CD14-positive monocyte (primary cell): ENCODE measurements at places on chromosomes 2 and 18. TPM values are rescaled to one million over a fixed set of nuclear protein-coding genes. Genes with fewer than 3 reads are reported as not detected.

DNA sequence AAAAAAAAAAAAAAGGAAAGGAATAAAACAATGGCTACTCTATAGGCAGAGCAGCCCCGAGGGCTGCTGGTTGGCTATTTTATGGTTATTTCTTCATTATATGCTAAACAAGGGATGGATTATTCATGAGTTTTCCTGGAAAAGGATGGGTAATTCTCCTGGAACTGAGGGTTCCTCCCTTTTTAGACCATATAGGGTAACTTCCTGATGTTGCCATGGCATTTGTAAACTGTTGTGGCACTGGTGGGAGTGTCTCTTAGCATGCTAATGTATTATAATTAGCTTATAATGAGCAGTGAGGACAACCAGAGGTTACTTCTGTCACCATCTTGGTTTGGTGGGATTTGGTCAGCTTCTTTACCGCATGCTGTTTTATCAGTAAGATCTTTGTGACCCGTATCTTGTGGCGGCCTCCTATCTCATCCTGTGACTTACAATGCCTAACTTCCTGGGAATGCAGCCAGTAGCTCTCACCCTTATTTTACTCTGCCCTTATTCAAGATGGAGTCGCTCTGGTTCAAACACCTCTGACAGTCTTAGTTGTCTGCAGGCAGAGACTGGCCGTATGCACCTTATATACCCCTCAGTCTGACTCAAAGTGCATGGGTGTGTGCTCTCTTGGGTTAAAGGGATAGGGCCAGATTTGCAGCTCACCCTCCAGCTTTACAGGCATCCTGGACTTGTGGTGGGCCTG is 57.7 kb downstream of the HAUS1 start:
- H3K4me3 ChIP-seq: no peak overlapping the region
- DNase-seq: no peak
- H3K4me1 ChIP-seq: no peaks in the 10 kb centered on the region
- H3K36me3 ChIP-seq: no peaks in the 10 kb centered on the region
- no peak overlapping the region for H3K27ac ChIP-seq
- no peaks in the 10 kb centered on the region for H3K27me3 ChIP-seq

- DNase-seq: no peak
- H3K4me3 ChIP-seq: no peak overlapping the region
- H3K36me3 ChIP-seq: peaks cover 6% of the 10 kb centered on the region
- H3K27ac ChIP-seq: no peak overlapping the region
Measured at GRCh38 chr2:128309280-128310093, 9.2 kb downstream of the HS6ST1 start.

GRCh38 chr2:235910067-235910466 is 258.1 kb downstream of the GBX2 start:
- H3K4me3 ChIP-seq: no peak overlapping the region
- no peaks in the 10 kb centered on the region for H3K27me3 ChIP-seq
- no peaks in the 10 kb centered on the region for H3K36me3 ChIP-seq
- DNase-seq: no peak

DNA sequence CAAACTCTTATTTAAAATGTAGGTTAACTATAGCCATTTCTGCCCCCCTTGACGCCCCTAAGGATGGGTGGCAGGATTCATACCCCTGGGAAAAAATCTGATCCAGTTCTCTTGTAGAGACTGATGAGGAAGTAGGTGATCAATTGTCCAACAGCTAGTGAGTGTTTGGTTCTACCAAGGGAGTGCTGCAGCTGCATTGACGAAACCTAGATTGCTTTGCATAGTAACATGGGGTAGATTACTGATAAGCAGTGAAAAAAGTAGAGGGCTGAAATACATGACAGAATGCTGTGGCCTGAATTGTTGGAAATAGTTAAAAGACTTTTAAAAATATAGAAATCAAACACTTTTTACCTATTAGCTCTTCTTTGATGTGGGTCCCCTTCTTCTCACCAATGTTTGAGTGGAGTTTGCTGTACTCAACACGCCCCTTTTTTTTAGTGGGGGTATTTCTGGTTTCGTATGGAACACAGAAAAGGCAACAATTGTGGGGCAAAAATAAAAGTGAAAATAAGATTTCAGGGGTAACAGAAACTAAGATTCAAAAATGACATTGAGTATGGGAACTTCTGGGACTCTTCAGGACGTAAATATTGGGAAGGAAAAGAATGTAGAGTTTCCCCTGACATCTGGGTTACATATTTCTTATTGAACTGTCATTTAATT is 66.2 kb downstream of the MAIP1 start:
- H3K27me3 ChIP-seq: no peaks in the 10 kb centered on the region
- H3K4me1 ChIP-seq: no peaks in the 10 kb centered on the region
- no peaks in the 10 kb centered on the region for H3K36me3 ChIP-seq
- no peak for DNase-seq

DNA sequence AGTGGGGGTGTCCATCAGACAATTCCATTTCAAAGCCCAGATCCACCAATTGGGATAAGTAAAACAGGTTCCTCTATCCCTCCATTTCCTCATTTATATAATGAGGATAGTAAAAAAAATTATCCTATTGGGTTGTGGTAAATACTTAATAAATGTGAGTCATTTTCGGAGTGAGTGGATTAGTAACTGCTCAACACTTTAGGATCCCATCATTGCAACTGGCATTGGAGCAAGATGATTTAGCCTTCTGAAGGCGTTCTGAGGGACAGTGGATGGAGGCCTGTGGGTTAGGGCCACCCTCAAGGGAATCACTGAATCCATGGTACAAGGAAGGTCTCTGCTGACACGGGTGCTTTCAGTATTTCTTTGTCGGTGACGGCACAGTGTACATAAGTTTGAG is 108.6 kb upstream of the FZD7 start:
- no peak overlapping the region for H3K4me3 ChIP-seq
- no peak overlapping the region for H3K27ac ChIP-seq
- H3K27me3 ChIP-seq: no peaks in the 10 kb centered on the region
- no peaks in the 10 kb centered on the region for H3K4me1 ChIP-seq

DNA sequence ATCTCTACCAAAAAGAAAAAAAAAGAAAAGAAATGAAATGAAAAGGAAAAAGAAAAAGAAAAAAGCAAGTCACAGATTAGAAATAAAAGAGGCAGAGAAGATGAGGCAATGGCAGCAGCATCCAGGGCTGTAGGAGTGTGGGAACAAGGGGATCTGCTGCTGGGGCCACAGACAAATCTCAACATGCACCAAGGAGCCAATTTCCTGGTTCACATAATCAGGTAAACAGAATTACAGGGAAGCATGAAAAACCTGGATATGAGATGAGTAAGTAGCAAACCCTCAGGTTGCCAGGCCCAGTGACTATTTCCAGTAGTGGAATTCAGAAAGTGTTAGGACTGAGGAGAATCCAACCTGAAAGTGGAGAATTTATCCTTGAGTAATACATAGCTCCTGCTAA is 77.4 kb upstream of the ARHGAP28 start:
- H3K4me1 ChIP-seq: no peaks in the 10 kb centered on the region
- no peaks in the 10 kb centered on the region for H3K27me3 ChIP-seq
- H3K36me3 ChIP-seq: no peaks in the 10 kb centered on the region
- no peak for DNase-seq
- H3K4me3 ChIP-seq: no peak overlapping the region
- no peak overlapping the region for H3K27ac ChIP-seq

DNA sequence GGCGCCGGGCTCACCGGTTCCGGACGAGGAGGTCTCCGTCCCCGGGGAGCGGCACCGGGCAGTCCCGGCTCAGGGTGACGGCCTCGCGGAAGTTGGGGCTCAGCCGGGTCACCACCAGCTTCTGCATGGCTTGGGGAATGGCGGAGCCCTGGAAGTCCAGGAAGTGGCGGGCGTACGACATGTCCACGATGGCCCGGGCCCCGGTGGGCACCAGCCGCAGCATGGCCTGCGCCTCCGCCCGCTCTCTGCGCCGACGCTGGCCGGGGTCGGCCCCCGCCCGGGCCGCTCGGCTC is 157 bp downstream of the PTGR3 start:
- no peak for DNase-seq
- peaks cover 16% of the 10 kb centered on the region for H3K27me3 ChIP-seq
- H3K27ac ChIP-seq: peak overlapping the region; percentile 86
- peak overlapping the region; percentile 91 for H3K4me3 ChIP-seq

DNA sequence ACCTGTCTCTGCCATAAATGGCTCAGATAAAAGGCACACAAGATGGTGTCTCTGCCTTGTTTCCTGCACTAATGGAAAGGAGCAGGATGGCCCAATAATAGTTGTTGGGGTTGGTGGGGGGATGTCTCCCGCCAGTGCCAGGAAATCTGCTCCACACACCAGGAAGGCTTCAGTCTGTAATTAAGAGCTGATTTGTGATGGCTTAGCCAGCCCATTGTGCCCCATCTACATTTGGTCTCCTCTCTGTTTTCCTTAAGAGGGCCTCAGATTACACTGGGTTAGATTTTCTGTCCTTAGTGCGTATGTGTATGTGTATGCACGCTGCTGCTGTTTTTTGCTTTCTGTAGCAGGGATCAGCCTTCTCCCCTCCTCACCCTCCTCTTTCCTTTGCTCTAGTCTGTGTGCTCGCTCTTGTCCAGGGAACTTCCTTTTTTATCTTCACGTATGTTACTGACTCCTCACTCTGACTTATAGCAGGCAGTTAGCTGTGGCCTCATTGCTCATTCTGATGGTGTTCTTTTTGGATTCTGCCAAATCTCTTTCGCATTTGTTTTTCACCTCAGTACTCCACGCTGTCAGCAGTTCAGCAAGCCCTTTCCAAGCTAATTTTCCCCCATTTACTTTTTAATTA is 33.4 kb upstream of the MGAT5 start:
- peak; percentile 27 for DNase-seq
- H3K27me3 ChIP-seq: no peaks in the 10 kb centered on the region
- peaks cover 27% of the 10 kb centered on the region for H3K4me1 ChIP-seq
- no peaks in the 10 kb centered on the region for H3K36me3 ChIP-seq

DNA sequence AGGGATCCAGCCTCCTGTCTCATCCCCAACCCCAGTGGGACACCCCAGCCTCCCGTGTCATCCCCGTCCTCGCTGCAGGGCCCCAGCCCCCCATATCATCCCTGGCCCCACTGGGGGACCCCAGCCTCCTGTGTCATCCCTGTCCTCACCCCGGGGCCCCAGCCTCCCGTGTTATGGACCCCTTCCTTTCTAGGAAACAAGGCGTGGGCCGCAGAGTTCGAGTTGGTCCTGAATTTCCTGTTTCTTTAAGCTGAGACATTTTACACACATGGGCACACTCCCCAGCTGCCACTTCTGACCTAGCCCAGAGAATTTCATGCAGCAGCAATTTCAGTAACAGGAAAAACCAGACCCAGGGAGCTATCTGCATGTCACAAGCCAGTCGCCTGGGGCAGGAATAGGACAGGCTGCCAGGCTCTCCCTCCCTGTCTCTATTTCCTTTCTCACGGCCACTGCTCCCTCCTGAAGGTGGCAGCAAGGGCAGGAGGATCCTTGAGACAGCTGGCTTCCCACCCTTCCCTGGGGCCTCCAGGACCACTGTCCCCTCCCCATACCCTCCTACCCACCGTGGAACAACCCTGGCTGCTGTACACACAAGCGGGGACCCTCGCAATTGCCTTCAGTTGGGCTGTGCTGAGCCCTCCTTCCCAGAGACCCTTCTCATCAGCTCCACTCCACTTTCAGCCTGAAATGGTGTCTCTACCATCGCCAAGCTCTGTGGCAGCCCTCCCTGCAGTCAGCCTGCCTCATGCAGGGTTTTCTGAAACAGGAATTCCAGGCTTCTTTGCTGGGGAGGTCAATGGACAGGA is 141.9 kb upstream of the ID2 start:
- DNase-seq: no peak
- H3K4me1 ChIP-seq: peaks cover 100% of the 10 kb centered on the region
- H3K4me3 ChIP-seq: no peak overlapping the region
- H3K36me3 ChIP-seq: no peaks in the 10 kb centered on the region
- no peaks in the 10 kb centered on the region for H3K27me3 ChIP-seq

DNA sequence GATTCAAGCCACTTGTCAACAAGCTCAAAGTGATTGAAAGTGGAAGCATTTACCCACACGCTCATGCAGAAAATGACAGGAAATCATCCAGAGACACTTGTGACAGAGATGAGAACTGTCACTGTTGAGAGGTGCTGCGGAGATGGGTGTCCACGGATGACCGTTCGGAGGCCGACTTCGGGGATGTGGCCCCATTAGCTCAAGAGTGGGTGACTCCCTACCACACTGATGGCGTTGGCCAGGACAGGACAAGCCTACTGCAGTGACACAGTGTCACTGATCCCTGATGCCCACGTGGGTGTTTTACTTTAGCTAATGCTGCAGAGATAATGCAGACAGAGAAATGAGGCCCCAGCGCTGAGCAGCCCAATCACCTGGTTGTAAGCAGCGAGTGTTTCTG is 81.5 kb upstream of the YWHAQ start:
- H3K36me3 ChIP-seq: no peaks in the 10 kb centered on the region
- H3K27me3 ChIP-seq: no peaks in the 10 kb centered on the region
- H3K27ac ChIP-seq: no peak overlapping the region
- no peak overlapping the region for H3K4me3 ChIP-seq

- no peak overlapping the region for H3K27ac ChIP-seq
- no peak for DNase-seq
- no peak overlapping the region for H3K4me3 ChIP-seq
- no peaks in the 10 kb centered on the region for H3K4me1 ChIP-seq
- H3K36me3 ChIP-seq: no peaks in the 10 kb centered on the region
Measured at GRCh38 chr18:51617167-51617566, 419.7 kb upstream of the MEX3C start.

DSG4 gene
- polyA plus RNA-seq: not detected

NGEF gene
- not detected for polyA plus RNA-seq

NCKAP5 gene
- polyA plus RNA-seq: not detected

FSHR gene
- not detected for polyA plus RNA-seq

IKZF2 gene
- polyA plus RNA-seq: 0.10 TPM
